ENCODE measurements at places on chromosomes 12 and 14. TPM values are rescaled to one million over a fixed set of nuclear protein-coding genes. Genes with fewer than 3 reads are reported as not detected.

FSCB gene
- total RNA-seq, result not detected

KLRF1 gene
- total RNA-seq, result not detected

PTCSC3 gene
- total RNA-seq, result not detected

FAM186B gene
- total RNA-seq, result 0.63 TPM

SERPINA12 gene
- total RNA-seq, result not detected

DEPDC4 gene
- total RNA-seq, result 0.43 TPM
